Dermis microvascular lymphatic vessel endothelial cell (primary cell): ENCODE measurements at places on chromosomes 3 and 15. TPM values are rescaled to one million over a fixed set of nuclear protein-coding genes. Genes with fewer than 3 reads are reported as not detected.

Gene TAMM41
- 3.5 and 4.4 TPM in 2 replicates for total RNA-seq

Gene MYZAP
- 37.2 and 45.7 TPM in 2 replicates for total RNA-seq

Gene HLTF
- total RNA-seq, result 14.2 and 15.6 TPM in 2 replicates

Gene MED12L
- 0.13 TPM in 2 replicates for total RNA-seq

Gene PP2D1
- total RNA-seq, result not detected in 2 replicates
